Peyer's patch (tissue), 4 donors: ENCODE measurements at places on chromosomes 5 and 9. TPM values are rescaled to one million over a fixed set of nuclear protein-coding genes. Genes with fewer than 3 reads are reported as not detected.

- H3K4me3 ChIP-seq: no peak overlapping the region
- H3K36me3 ChIP-seq: no peaks in the 10 kb centered on the region
- peak overlapping the region; percentile 1 for H3K27ac ChIP-seq
- no peaks in the 10 kb centered on the region for H3K27me3 ChIP-seq
Observed at GRCh38 chr5:35826554-35826953, 30.1 kb upstream of the IL7R start.

GRCh38 chr5:139593716-139594319, 32.7 kb downstream of the UBE2D2 start:
- no peaks in the 10 kb centered on the region for H3K36me3 ChIP-seq
- no peaks in the 10 kb centered on the region for H3K27me3 ChIP-seq
- no peak for DNase-seq
- H3K4me1 ChIP-seq: no peaks in the 10 kb centered on the region
- no peak overlapping the region for H3K27ac ChIP-seq

DNA sequence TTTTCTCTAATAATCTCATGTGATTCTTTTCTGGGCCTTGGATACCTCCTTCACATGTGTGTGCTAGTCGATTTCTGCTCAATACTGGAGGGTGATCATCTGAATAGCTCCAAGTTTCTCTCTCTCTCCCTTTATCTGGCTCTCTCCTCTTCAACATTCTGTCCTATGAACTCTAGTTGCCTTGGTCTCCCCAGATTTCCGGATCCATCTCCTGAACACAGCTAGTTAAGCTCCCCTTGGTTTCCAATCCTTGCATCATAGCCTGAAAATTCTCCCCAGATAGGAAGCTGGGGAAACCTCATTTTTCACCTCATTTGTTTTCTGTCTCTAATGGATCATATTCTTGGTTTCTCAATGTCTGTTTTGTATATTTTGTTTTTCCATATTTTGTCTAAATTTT, 832.3 kb downstream of the MTRR start:
- peak overlapping the region; percentile 62 for H3K27ac ChIP-seq
- no peak overlapping the region for H3K4me3 ChIP-seq
- H3K4me1 ChIP-seq: no peaks in the 10 kb centered on the region
- H3K27me3 ChIP-seq: no peaks in the 10 kb centered on the region

- H3K27me3 ChIP-seq: no peaks in the 10 kb centered on the region
- H3K4me1 ChIP-seq: no peaks in the 10 kb centered on the region
- no peak for DNase-seq
- H3K4me3 ChIP-seq: no peak overlapping the region
- H3K27ac ChIP-seq: no peak overlapping the region
Observed at GRCh38 chr5:133467826-133468463, 144.4 kb downstream of the FSTL4 start.

PCDHGA5 gene
- 0.94 TPM for total RNA-seq

MEGF10 gene
- 0.13 TPM for total RNA-seq

DNA sequence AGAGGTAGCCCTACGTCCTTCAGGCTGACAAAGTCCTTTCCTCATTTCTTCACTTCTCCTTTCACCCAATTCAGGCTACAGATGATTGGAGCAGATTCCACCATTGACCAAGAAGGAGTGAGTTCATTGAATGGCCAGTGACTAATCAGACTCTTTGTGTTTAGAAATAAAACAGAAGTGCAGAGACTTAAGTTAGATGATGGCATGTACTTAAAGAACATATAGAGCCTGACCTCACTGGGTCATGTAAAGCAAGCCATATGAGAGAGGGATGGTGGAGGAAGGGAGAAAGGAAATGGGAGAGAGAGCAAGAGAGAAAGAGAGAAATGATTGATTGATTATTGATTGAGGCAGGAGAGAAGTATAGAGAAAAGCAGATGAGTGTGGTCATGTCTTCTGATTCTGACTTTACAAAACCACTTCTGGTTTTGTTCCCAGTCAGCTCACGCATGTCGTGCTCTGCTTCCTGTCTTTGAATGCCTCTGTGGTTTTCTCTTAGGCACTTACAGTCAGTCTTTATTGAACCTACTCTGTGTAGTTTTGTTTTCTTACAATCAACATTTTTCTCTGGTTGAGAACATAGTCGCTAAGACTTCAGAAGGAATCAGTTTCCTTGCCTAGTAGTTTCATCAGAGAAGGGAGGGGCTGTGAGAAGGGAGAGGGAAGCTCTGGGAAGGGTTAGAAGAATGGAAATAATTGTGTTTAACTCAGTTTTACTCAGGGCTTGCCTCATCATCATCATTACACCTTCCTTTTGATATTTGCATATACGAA, 149.2 kb upstream of the KLF9 start:
- peak overlapping the region; percentile 70 for H3K27ac ChIP-seq
- H3K4me1 ChIP-seq: peaks cover 16% of the 10 kb centered on the region
- H3K36me3 ChIP-seq: no peaks in the 10 kb centered on the region
- DNase-seq: peak; percentile 65
- H3K4me3 ChIP-seq: no peak overlapping the region

DNA sequence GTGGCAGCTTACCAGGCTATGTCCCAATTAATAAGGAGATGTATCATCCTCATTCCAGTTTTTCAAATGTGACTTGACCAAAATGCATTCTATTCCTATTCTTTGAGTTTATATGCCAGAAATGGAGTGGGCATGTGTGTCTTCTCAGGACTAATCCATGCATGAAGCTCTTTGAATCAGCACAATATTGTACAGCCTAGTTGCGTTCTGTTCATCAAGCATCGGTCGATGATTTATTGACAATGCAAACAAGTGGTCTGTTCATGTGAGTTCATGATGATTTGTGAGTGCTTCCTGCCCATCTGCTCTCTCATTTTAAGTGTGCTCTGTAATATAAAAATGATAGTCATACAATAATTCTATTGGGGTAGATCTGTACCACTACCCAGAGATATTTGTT, 48.3 kb downstream of the PALM2AKAP2 start:
- H3K36me3 ChIP-seq: no peaks in the 10 kb centered on the region
- DNase-seq: no peak
- no peaks in the 10 kb centered on the region for H3K4me1 ChIP-seq
- H3K4me3 ChIP-seq: no peak overlapping the region
- H3K27me3 ChIP-seq: no peaks in the 10 kb centered on the region
- H3K27ac ChIP-seq: no peak overlapping the region

DNA sequence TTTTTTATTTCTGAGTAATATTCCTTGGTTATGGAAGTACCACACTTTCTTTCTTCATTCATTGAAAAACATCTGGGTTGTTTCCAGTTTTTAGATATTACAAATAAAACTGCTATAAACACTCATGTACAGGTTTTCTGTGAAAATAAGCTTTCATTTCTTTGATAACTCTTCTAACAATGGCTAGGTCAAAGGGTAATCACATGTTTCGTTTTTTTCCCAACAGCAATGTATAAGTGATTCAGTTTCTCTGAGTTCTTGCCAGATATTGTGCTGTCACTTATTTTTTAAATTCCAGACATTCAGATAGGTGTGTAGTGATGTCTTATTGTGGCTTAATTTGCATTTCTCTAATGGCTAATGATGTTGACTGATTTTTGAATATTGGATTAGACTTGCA, 16.7 kb upstream of the TNPO1 start:
- H3K36me3 ChIP-seq: no peaks in the 10 kb centered on the region
- H3K4me1 ChIP-seq: no peaks in the 10 kb centered on the region
- no peak for DNase-seq
- no peaks in the 10 kb centered on the region for H3K27me3 ChIP-seq
- no peak overlapping the region for H3K4me3 ChIP-seq

KLF9 gene
- total RNA-seq: 54.7 TPM

DNA sequence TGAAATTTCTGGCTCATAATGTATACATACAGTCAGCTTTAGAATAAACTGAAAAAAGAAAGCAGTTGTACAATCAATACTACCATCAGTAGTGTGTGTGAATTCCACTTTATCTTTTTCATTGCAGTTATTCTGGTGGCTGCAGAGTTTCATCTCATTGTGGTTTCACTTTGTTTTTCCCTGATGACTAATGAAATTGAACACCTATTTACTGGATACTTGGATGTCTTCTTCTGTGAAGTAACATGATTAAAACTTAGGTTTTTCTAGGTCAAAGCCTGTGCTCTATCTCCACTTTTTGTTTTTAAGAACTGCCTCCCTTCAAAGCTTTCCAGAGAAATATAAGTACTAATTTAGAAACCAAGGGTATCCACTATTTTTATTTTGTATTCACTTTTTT, 174.3 kb downstream of the TRPM3 start:
- H3K27me3 ChIP-seq: no peaks in the 10 kb centered on the region
- H3K4me3 ChIP-seq: no peak overlapping the region
- no peak for DNase-seq
- no peaks in the 10 kb centered on the region for H3K36me3 ChIP-seq

DNA sequence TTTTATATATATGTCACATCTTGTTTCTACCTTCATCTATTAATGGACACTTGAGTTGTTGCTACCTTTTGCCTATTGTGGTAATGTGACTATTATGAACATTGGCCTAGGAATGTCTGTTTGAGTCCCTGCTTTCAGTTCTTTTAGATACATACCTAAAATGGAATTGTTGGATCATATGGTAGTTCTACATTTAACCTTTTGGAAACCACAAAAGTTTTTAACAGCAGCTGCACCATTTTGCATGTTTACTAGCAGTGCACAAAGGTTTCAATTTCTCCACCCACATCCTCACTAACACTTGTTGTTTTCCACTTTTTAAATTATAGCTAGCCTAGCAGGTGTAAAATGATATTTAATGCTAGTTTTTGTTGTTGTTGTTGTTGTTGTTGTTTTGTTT, 88.4 kb downstream of the GALNT10 start:
- no peak overlapping the region for H3K27ac ChIP-seq
- no peaks in the 10 kb centered on the region for H3K4me1 ChIP-seq
- no peaks in the 10 kb centered on the region for H3K36me3 ChIP-seq
- DNase-seq: no peak
- no peak overlapping the region for H3K4me3 ChIP-seq

DNA sequence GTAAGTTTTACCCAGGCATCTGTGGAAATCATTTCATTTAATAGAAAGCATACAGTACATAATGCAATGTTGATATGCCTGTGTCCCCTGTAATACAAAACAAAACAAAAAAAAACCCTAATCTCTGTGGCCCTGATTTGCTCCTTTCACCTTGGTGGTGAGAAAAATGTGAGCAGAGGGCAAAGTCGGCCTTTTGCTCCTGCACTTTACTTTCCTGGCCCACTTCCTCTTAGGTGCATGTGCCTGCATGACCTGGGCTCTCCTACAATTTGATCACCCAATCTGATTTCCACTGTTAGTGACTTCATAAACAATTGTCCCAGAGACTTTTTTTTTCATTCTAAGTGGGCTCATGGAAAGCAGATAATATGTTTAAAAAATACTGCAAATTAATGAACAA, 424.3 kb downstream of the SEMA5A start:
- no peak overlapping the region for H3K4me3 ChIP-seq
- no peaks in the 10 kb centered on the region for H3K36me3 ChIP-seq

DNA sequence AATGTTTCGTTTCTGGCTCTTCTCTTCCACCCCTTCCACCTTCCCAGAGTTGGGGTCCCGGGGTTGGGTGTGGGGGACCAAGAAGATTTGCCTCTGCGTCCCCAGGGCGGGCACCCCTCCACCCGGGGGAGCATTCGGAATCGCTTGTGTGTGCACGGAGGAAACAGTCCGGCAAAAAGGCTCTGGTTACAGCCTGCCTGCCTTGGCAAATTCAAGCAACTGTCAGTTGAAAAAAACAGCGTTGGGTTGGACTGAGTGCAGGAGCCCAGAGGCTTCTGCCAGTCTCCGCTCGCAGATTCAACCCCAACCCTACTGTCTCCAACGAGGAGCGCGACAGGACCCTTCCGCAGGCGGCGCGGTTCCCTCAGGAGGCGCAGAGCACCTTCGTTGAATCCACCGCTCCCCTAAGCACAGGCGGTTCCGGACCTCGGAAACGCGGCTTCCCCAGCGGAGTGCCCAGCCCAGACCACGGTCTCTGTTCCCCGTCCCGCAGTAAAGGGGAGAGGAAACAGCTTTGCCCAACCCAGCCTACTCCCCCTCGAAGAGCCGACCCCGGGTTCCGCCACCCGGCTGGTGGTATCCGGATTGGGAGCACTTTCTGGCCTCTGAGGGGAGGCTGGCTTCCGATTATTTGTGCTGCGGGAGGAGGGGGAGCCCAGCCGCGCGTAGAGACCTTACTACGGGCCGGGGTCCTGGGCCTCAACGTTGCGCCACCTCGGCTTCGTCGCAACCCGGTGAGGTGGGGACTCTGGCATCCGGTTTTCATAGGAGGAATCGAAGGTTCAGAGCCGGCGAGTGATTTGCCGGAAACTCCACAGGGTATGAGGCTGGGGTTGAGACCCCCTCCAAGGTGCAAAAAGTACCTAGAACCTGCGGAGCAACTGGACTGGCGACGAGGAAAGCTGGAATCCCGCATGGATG, 9.6 kb downstream of the LHX6 start:
- no peak overlapping the region for H3K27ac ChIP-seq
- DNase-seq: no peak
- peaks cover 43% of the 10 kb centered on the region for H3K27me3 ChIP-seq
- no peaks in the 10 kb centered on the region for H3K36me3 ChIP-seq
- no peaks in the 10 kb centered on the region for H3K4me1 ChIP-seq
- H3K4me3 ChIP-seq: peak overlapping the region; percentile 23

DNA sequence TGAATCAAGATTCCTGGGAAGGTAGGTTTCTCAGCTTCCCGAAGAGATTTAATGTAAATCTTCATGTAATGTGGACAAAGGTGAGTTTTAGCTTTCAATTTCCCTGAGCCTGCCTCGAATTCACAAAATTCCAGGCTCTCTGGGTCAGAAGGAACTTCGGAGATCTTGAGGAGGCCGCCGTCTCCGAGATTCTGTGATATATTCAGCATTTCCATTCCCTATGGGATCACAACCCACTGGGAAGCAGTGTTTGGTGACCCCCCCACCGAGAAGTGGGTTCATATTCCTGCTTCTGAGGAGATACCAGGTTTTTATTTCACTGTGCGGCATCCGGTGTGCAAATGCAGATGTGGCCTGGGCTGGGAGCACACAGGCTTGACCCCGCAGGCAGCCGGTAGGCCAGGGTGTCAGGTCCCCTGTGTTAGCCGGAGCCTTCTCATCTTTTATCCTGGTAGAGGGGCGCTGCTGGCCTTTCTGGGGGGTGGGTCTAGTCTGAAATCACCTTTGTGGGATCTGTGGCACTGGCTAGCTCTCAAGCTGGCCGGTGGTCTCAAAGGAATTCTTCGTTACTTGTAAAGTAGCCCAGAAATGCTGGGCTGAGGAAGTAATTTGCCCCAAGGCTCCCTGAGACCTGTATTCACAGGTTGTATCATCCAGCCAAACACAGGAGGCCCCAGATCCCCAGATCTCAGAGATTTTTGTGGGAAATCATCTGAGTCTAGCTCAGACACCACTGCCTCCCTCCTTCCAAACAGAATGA, 1.4 kb downstream of the PLEKHG4B start:
- no peak for DNase-seq
- no peak overlapping the region for H3K4me3 ChIP-seq
- H3K27ac ChIP-seq: no peak overlapping the region
- H3K4me1 ChIP-seq: no peaks in the 10 kb centered on the region

- H3K27ac ChIP-seq: no peak overlapping the region
- DNase-seq: no peak
- no peak overlapping the region for H3K4me3 ChIP-seq
- no peaks in the 10 kb centered on the region for H3K4me1 ChIP-seq
- no peaks in the 10 kb centered on the region for H3K27me3 ChIP-seq
- H3K36me3 ChIP-seq: no peaks in the 10 kb centered on the region
Observed at GRCh38 chr5:158175934-158176481, 317.1 kb upstream of the CLINT1 start.

GCNT4 gene
- 63.7 TPM for total RNA-seq
